ENCODE measurements at places on chromosomes 11 and 22.

GRCh38 chr11:2139123-2139521 is at the start of gene IGF2:
Gene IGF2 (minus strand): TSS chr11:2139389. CDS start chr11:2135523, 3,866 bp downstream.
- no peak for DNase-seq

- no peak for DNase-seq
These were observed 139.9 kb downstream of the SHANK2 start for GRCh38 chr11:71112454-71112853.

GRCh38 chr11:38667359-38667758 is 2069.3 kb upstream of the RAG2 start:
- no peak for DNase-seq

DNA sequence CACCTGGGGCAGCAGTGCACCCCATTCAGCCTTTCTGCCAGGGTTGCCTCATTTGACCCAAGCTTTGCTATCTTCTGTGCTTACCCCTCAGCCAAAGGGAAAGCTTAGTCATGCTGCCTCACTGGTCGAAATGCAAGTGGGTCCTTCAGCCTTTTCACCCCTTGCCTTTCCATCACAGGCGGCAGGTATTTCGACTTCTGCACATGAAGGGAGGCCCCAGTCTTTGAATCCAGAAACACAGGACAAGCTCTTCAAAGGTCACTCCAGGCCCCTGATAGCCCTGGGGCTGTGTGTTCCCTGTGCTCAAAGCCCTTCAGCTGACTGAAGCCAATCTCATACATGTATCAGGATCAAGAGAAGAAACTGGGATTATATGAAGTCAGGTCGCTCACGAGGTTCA is 129.7 kb downstream of the SNX19 start:
- DNase-seq, result no peak

- DNase-seq, result no peak
These were observed 50.0 kb upstream of the NFRKB start for GRCh38 chr11:129945373-129945772.

- DNase-seq, result no peak
These were observed at the start of gene INPP5J for GRCh38 chr22:31122532-31123291. Gene INPP5J (plus strand): TSS chr22:31122966. CDS start chr22:31123015, 49 bp downstream.

DNA sequence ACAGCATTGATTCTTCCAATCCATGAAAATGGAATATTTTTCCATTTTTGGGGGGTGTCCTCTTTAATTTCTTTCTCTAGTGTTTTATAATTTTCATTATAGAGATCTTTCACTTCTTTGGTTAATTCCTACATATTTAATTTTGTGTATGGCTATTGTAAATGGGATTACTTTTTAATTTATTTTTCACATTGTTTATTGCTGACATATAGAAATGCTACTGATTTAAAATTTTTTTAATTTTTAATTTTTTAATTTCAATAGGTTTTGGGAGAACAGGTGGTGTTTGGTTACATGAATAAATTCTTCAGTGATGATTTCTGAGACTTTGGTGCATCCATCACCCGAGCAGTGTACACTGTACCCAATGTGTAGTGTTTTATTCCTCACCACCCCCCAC is 26.6 kb upstream of the OOSP4B start:
- no peak for DNase-seq

DNA sequence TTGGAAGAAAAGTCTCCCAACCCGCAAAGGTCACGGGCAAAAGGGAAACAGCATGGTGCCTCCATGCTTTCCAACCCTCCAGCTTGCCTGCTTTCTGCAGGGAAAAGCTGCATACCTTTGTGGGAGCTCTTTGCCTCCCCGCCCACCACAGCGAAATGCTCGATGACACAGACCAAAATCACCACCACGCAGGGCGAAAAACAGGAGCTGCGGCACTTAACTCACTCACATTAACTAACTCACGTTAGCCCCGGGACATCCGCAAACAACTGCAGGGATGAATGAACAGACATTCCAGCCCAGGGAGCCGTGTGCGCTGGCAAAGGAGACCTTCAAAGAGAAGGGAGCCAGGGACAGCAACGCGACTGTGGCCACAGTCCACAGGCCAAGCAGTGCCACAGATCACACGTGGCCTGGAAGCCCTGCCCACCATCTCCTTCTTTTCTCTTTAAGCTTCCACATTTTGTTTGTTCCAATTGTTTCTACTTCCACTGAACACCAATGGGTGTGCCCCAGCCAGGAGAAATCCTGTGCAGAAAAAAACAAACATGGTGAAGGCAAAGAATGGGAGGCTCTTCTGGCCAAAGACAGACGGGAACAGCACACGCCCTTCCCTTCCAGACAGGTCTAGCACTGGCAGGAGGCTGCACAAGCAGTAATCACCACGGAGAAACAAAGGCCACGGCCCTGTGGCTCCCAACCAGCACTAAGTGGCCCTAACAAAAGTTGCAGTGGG is 39.3 kb downstream of the DUSP8 start:
- DNase-seq, result no peak

- DNase-seq, result no peak
These were observed 35.6 kb upstream of the PPARA start for GRCh38 chr22:46114518-46115387.

GRCh38 chr11:63837739-63838138 is 1.2 kb upstream of the MARK2 start:
- no peak for DNase-seq
